ENCODE measurements at places on chromosomes 3 and 15. TPM values are rescaled to one million over a fixed set of nuclear protein-coding genes. Genes with fewer than 3 reads are reported as not detected.

Gene CACNA2D3
- 0.77 TPM for total RNA-seq

Gene MAP2K1
- total RNA-seq = 32.9 TPM

Gene OSTN
- total RNA-seq = 31.9 TPM

Gene MCTP2
- 5.6 TPM for total RNA-seq

Gene ANKUB1
- not detected for total RNA-seq
